Cardiac muscle cell (in vitro differentiated cells and primary cell): ENCODE measurements at places on chromosomes 2 and 18. TPM values are rescaled to one million over a fixed set of nuclear protein-coding genes. Genes with fewer than 3 reads are reported as not detected.

The SULT1C3 gene
- not detected in 2 replicates for polyA plus RNA-seq

The VPS4B gene
- 14.6 and 15.5 TPM in 2 replicates for polyA plus RNA-seq

The PROC gene
- not detected in 2 replicates for polyA plus RNA-seq

The ID2 gene
- polyA plus RNA-seq = 409 and 527 TPM in 2 replicates

The DSG1 gene
- polyA plus RNA-seq = not detected in 2 replicates
